ENCODE measurements at places on chromosomes 2 and 18.

DNA sequence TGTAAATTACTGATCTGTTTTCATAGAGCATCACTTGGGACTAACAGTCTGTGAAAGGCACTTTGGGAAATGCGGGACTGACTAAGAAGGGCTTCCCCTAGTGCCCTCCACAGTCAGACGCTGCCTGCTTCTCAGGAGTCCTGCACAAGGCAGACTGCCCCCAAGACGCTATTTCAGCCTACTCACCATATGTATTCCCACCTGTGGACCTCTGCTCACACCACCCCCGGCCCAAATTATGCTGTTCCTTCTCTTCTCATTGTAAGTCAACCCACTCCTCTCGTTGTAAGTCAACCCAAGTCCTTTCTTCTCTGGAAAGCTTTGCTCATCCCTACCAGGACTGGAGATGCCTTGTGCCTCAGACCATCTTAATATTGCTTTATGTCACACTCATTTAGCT, 175.3 kb downstream of the GFPT1 start:
- no peak for DNase-seq

DNA sequence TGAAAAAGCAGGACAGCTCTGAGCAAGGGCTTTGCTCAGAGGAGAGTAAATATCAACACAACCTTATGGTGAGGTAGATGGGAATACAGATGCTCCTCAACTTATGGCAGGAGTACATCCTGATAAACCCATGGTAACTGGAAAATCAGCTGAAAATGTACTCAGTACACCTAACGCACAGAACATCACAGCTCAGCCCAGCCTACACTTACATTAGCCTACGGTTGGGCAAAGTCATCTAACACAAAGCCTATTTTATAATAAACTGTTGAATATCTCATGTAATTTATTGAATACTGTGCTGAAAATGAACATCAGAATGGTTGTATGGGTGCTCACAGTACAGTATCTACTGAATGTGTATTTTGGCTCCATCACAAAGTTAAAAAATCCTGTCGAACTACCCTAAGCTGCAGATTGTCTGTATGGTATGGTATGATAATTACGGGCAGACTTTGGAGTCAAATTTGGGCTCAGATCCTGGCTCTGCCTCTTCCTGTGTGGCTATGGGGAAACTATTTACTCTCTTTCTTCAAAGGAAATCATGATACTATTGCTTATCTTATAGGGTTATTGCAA, 120.3 kb upstream of the LYPD1 start:
- DNase-seq = no peak

DNA sequence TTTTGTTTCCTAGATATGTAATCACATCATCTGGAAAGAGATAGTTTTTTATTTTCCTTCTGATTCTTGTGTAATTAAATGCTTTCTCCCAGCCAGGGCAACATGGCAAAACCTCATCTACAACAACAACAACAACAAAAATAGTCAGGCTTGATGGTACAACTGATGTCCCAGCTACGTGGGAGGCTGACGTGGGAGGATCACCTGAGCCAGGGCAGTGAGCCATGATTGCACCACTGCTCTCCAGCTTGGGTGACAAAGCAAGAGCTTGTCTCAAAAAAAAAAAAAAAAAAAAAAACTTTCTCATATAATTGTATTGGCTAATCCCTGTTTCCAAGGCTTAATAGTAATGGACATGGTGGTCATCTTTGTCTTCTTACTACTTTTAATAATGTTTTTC, 26.4 kb upstream of the PGAP1 start:
- no peak for DNase-seq

DNA sequence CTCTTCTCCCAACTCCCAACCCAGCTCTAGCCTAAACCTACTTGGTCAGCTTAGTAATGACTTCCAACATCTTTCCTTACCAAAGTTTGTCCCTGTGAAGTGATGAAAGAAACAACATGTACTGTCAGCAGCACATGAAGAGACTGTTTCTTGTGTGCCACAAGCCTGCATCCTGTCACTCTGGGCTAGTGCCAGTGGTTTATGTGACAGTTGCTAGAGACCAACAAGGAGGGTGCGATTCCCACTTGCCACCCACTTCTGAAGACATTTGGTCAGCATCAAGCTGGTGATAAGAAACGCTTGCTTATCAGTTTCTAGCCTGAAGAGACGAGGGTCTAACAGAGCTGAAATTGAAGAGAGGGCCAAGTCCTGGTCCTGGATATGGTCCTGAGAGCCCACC, 132.6 kb downstream of the COL4A4 start:
- no peak for DNase-seq

GRCh38 chr2:85085563-85085962, 47.6 kb upstream of the TCF7L1 start:
- DNase-seq = no peak

- DNase-seq = no peak
These were observed 3.7 kb upstream of the LRP2 start for GRCh38 chr2:169366066-169366465.

- no peak for DNase-seq
These were observed 391 bp downstream of the ZNF385B start for GRCh38 chr2:179861027-179861415.

GRCh38 chr2:105712166-105712915, 32.4 kb upstream of the NCK2 start:
- DNase-seq = no peak

GRCh38 chr2:236967499-236967783, 118.2 kb upstream of the COPS8 start:
- DNase-seq = no peak
